ENCODE measurements at places on chromosomes 11 and 22.

GRCh38 chr11:134557571-134558257 lies 145.7 kb upstream of the B3GAT1 start:
- no peak for DNase-seq

DNA sequence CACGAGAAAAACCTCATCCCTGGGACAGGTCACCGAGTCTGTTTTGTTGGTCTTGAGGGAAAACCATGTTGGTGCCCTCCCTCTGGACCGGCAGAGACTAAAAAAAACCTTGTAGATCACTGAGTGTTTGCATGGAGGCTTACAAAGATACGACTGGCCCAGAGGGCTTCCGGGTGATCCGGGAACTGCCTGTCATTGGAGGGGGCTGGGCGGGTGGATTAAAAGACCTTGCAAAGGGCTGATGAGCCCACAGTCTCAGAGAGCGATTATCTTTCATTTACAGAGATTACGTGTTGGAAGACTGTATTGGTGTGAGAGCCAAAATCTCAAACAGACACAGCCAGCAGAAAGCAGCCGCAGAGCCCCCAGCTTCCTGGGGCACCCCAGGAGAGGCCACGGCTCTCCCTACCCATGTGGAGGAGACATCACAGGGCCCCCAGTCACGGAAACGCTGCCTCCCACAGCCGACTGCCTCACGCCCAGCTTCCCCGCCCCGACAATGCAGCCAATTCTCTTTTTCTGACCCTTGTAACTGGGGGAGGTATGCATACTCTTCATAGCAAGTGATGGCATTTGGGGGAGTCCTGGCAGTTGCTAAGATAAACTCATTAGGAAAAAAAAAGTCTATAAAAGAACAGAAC lies 426.4 kb downstream of the CTTN start:
- no peak for DNase-seq

DNA sequence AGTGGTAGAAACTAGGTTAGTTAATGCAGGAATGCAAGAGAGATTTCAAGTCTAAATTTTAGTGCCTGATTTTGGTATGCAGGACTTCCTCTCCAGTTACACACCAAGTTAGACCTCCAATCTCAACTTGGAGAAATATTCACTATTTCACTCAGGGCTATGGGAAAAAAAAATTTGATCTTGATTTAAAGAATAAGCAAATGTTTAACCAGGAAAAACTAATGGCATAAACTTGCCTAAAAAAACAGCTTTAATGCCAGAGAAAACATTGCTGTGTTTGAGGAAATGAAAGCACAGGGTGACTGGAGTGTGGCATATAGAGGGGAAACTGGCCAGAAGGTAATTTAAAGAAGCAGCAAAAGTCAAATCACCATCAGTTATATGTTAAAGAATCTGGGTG lies 575.4 kb upstream of the LRRC4C start:
- DNase-seq, result no peak

DNA sequence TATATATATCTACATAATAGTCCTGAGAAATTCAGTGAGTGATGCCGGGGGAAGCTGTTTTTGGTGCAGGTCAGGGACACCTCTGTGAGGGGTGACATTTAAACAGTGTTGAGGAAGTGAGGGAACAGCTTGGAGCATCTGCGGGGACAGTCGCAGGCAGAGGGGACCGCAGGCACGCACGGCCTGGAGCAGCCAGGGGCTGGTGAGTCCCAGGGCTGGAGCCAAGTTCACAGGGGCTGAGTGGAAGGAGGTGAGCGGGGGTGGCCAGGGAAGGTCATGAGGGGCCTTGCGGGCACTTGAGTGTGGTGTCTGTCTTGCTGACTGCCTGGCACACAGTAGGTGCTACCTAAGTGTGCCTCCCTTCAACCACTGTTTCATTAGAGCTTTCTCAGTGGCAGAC lies 65.4 kb downstream of the TSPAN18 start:
- DNase-seq, result no peak

DNA sequence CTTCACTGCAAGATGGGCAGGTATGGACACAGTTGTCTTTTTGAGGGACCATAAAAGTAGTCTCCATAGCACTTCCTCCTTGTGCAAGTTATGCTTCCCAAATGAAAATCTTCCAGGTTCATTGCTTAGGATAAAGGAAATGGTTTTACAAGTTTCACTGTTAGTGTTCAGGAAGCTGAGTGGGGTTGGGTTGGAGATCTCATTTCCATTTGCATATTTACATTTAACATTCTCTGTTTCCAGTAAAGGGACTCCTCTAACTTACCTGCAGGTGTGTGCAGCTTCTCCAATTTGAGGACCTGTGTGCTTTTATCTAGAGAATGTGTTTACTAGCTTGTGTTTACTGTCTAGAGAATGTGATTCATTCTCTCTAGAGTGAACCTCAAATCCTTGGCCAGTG lies 141.3 kb upstream of the POU2AF2 start:
- no peak for DNase-seq

DNA sequence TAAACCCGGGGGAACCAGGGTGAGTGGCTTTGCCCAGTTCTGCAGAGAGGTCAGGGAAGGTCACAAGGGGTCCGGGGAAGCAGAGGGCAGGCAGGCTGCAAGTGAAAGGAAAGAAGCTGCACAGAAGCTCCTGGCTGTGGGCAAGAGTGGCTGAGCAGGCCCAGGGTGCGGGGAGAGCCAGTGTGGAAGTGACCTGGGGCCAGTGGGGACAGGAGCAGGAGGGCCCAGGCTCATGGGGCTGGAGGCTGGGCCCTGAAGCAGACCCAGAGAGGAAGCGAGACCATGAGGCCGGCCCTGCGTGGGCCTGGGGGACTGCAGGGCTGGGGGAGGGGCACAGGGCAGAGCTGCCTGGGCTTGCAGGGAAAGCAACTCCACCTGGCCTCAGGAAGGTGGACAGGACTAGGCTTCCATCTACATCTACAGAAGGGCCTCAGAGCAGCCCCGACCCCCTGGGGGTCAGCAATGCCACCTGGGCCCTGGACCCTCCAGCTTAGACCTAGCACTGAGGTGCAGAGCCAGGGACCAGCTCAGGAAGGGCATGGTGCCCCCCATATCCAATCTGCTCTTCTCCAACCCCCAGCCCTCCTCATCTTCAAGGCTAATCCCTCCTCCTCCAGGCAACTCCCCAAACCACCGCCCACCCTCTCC lies 11.6 kb downstream of the IGF2 start:
- no peak for DNase-seq

- no peak for DNase-seq
Observed at GRCh38 chr11:31871310-31872075, 60.4 kb upstream of the PAX6 start.

DNA sequence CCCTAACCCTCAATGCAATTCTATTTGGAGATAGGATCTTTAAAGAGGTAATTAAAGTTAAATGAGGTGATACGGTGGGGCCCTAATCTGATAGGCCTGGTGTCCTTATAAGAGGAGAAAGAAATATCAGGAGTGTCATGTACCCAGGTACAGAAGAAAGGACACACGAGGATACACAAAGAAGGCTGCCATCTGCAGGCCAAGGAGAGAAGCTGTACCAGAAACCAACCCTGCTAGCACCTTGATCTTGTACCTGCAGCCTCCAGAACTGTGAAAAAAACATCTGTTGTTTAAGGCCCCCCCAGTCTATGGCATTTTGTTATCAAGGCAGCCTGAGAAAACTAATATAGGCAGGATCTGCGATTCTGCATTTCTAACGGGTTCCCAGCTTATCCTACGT lies 44.2 kb downstream of the FBXO7 start:
- no peak for DNase-seq

GRCh38 chr11:19474954-19475721 lies 234.4 kb upstream of the E2F8 start:
- peak; percentile 64 for DNase-seq

DNA sequence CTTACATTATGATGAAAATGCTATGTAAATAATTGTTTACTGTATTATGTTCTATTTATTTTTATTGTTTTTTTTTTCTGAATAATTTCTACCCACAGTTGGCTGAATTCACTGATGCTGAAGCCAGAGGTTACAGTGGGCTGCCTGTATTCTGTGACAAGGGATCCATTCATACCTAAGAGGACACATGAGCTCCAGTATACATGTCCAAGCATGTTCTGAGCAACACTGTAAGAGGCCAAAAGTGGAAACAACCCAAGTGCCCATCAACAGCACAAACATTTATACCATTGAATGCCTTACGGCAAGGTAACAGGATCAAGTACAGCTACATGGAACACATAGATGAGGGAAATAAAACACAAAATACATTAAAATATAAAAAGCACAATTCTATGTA lies 1.4 kb upstream of the SRSF8 start:
- no peak for DNase-seq

DNA sequence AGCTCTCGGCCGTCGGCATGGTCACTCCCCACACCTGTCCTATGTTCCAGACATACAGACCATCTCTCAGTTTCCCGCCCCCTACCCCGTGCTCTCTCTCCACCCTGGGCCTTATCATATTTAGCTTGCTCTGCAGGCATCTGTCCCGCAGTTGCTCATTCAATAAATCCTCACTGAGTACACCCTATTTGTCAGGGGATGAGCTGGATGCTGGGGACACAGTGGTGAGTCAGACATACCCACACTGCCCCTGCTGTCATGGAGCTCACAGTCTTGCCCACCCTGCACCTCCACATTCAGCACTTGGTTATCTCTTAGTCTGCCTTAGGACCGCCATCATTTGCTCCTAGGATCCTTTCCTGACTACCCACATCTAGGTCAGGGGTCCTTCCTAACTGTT lies 313.8 kb downstream of the LARGE1 start:
- no peak for DNase-seq

- DNase-seq, result no peak
Observed at GRCh38 chr11:124954590-124954955, 571 bp downstream of the CCDC15 start.

DNA sequence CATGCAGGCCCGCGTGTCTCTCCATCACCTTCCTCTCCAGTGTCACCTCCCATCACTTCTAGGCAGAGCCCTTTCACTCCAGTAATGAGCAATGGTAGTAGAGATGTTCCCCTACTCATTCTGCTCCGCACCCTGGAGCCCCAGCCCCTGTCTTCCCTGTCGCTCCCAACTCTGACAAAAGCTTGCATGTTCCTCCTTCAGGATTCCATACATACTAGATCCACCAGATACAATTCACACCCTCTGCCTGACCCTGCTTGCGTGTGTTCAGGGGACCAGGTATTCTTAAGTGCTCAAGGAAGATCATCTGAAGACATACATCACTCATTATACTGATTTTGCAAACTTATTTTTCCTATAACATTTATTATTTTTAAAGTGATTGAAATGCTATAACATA lies 222.7 kb downstream of the SNX19 start:
- DNase-seq, result no peak

DNA sequence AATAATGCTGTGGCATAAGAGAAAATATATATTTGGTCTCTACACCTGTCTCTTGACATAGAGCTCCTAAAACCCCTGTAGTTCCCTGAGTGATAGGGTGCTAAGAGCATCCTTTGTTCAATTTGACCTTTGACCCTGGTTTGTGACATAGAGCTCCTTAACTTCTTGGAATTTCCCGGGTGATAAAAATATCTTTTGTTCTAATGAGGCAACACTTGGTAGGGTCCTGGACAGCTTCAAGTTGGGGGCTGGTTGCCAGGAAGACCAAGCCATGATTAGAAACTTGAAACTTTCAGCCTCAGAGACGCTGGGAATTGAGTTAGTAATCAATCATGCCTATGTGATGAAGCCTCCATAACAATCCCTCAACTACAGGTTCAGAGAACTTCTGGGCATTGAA lies 105.4 kb downstream of the CASP12 start:
- no peak for DNase-seq

DNA sequence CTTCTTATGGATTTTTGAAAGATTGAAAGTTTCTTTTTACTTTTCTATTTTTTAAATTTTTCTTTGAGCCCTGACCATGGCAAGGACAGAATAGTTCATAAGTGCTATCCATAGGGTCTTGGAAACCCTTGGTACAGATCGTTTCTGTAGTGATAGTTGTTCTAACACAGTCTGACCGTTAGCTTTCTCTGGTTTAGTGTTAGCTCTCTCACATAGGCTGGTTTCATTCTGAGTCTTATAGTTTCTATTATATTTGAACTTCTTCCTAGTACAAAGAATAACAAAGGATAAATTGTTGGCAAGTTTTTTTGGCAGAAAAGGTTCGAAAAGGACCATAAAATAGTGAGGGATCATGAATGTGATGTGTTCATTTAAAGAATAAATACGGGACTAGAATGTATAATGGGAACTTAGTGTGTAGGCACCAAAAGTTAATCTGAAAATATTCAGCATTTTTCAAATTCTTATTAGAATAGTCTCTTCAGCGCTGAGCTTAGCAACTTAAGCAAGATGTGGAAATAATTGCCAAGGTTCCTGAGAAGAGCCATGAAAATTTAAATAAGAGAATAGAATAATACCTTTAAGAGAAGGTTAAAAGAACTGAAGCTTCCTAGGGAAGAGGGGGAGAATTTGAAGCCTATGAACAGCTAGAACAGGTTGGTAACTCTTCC lies 24.1 kb downstream of the FDX1 start:
- no peak for DNase-seq

- DNase-seq, result peak; percentile 50
Observed at GRCh38 chr11:115501893-115502589, 2.2 kb downstream of the CADM1 start.

- DNase-seq, result no peak
Observed at GRCh38 chr11:2599561-2600189, 100.1 kb downstream of the KCNQ1OT1 start.

DNA sequence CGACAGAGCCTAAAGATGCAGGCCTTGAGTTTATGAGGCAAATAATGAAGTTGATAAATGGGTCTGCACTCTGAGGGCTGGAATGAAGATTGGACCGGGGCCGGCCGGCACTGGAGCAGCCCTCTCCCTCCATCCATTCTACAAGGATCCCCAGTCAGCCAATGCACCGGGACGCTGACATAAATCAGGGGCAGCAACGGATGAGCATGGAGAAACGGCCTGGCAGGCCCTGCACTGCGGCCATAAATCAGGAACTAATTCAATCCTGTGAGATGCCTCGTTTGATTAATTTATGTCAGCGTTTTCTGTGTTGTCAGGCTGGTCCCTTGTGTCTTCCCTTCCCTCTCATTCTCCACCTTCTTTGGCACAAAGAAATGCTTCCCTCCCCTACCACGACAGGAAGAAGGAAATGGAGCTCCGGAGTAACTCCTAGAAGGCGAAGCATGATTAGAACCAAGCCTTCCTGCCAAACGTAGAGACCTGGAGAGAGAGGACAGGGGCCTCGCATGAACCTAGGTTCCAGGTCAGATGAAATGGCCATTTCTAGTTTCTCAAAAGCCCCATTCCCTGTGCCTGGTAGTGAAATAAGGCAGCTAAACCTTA lies 358.4 kb downstream of the OPCML start:
- no peak for DNase-seq

DNA sequence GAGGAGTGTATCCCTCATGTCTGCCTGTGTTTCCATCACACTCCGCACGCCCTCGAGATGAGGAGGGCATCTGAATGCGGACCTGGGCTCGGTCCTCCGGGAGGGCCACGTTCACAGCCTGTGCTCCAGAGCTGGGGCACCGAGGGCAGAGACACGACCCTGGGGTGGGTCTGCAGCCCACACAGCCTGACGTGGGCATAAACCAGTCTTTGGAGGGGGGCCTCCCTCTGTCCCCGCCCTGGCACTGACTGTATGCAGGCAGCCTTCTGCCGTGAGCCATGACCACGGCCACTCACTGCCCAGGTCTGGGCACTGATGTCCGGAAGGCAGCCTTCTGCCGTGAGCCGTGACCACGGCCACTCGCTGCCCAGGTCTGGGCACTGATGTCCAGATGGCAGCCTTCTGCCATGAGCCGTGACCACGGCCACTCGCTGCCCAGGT lies 1425.1 kb downstream of the BRD1 start:
- DNase-seq, result no peak

GRCh38 chr11:104467404-104467803 lies 303.5 kb upstream of the PDGFD start:
- DNase-seq, result no peak

- DNase-seq, result no peak
Observed at GRCh38 chr11:74480688-74481417, 12.7 kb downstream of the LIPT2 start.

- no peak for DNase-seq
Observed at GRCh38 chr11:12177739-12178338, 67.4 kb downstream of the MICAL2 start.
